Right forelimb (tissue), 1 donor: ENCODE measurements at places on chromosomes 13 and 19.

DNA sequence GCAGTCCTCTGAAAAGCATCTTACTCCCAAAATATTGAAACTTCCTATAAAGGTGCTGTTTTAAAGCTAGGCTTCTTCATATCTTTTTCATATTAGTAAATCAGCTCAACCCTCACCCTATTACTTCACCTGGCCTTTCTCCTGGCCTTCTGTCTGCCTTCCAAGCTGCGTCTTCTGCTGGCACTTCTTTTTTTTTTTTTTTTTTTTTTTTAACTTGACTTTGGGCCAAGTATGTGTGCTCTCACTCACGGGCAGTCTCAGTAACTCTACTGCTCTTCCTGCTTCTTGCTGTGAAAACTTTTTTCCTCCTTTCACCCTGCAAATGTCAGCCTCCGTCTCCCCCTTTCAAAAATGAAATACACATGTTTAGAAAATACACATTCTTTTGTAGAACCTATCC lies 41.2 kb upstream of the KCTD4 start:
- no peak for DNase-seq

DNA sequence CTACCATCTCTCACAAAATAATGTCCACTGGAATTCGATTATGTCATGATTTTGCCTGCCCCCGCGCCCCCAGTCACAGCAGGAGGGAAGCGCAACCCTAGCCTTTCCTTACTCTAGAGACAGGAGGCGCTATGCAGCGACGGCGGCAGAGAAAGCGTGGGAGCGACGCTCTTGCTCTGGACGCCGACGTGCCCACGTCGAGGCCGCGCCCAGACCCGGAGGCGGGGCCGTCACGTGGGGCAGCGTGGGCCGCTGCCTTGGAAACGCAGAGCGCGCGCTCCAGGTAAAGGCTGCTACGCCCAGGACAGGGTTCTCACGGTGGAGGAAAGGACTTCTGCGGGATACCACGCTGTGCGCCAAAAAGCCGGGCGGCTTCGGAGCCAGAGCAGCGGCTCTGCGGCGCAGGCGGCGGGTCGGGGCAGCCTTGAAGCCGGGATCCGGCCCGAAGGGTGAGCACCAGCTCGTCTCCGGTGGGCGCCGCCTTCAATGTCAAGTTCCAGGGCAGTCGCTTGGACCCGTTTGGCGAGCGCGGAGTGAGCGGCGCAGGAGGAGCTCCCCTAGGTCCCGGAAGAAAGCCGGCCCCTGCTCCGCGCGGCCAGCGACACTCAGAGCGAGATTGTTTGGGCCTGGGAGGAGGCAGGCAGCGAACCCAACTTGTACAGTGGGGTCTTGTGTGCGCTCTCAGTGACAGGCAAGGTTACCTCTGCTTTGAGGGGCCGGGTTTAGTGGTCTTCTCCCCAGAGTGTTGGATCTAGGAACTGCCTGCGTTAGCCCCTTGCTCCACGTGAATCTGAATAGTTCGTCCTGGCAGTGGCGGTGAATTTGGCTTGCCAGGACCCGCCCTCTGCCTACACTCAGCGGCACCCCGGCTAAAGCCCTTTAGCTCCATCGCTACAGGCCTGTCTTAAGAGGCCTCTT lies 121.7 kb downstream of the MRPL57 start:
- peak; percentile 89 for DNase-seq

DNA sequence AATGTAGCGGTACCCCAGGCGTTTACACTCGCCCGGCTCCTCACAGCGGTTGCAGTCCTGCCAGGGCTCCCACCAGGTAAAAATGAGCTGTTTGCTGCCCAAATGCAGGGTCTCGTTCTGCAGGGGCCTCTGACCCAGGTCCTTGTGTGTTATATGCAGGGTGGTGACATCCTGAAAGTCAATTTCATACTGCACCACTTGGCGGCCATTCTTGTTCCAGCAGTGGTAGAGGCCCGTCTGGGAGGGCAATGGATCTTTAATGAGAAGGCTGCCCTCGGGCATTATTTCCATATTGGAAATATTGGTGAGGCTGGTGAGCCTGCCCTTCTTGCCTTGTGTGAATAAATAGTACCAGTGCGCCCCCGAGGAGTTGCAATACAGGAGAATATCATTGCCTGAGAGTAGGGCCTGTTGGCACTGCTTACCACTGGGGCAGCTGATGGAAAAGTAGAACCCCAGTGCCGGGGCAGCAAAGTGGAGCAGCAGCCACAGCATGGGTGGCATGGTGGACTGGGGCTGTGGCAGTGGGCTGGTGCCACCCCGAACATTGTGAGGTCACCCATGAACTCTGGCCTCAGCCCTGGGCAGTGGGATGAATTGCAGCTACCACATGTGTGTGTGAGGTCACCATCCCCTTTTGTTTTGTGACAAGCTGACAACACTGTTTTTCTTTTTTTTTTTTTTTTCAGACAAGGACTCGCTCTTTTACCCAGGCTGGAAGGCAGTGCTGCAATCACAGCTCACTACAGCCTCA lies at the start of gene FAM187B:
Gene FAM187B (minus strand): TSS at position 563 of the 754 bp plus-strand sequence. CDS start 59 bp downstream, at position 504.
- DNase-seq: no peak

GRCh38 chr13:39016787-39017186 lies 21.1 kb downstream of the PROSER1 start:
- no peak for DNase-seq
